ENCODE measurements at places on chromosomes 4 and X.

DNA sequence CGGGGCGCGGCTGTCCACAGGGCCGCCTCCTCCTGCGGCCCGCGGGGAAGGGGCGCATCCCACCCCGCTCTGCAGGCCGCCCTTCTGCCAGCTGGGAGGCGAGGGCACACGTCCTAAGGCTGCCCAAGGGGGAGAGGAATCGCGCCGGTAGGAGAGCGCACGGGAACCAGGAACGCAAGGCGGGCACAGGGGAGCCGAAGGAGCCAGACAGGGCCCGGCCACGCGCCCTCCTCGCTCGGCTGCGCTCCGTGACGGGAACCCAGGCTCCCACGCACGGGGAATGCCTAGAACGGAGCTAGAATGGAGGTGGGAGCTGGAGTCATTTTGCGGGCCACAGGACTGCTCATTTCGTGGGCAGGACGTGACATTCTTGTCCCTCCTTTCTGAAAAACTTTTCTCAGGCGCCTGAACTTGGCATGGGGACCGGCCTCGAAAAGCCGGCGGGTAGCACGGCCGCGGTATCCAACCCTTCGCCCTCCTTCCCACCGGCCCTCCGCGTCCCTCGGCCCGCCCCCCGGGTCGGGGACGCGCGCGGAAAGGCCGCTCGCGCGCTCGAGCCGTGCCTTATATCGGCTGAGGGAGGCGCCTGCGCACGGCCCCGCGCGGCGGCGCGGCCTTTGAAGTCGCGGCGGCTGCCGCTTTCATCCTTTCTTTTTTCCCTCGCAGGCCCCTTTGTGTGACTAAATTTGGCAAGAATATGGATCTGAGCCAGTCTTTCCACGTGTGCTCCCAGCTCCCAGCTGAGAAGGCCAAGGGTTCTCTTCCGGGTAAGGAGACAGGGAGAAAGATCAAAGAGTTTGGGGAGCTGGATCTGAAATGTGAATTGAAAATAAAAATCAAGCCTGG is 4.2 kb upstream of the LEF1 start:
- no peak for DNase-seq

- DNase-seq: no peak
These were observed 143.0 kb downstream of the RASL11B start for GRCh38 chr4:53005149-53005546.

DNA sequence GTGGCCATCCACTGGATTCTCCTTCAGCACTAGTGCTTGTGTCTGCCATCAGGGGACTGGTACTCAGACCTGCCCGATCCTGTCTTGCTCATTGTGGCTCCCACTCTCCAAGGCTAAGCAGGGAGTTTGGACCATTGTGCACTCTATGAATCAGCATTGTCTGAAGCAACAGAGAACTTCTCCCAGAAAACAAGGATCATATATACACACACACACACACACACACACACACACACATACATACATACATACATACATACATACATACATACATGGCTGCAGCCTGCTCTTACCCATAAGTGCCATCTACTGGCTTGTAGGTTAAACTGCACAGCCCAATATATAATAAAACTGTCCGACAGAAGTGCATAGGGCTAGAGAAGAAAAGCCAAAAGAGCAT is 345.3 kb upstream of the LCORL start:
- peak; percentile 13 for DNase-seq

- no peak for DNase-seq
These were observed 369.7 kb upstream of the DIAPH2 start for GRCh38 chrX:96314985-96315384.

- no peak for DNase-seq
These were observed 264.3 kb upstream of the AGTR2 start for GRCh38 chrX:115906276-115906675.

- DNase-seq: no peak
These were observed 180.6 kb upstream of the MAP3K15 start for GRCh38 chrX:19695884-19696283.

GRCh38 chrX:9072281-9072680 is 38.4 kb upstream of the FAM9B start:
- DNase-seq: no peak

DNA sequence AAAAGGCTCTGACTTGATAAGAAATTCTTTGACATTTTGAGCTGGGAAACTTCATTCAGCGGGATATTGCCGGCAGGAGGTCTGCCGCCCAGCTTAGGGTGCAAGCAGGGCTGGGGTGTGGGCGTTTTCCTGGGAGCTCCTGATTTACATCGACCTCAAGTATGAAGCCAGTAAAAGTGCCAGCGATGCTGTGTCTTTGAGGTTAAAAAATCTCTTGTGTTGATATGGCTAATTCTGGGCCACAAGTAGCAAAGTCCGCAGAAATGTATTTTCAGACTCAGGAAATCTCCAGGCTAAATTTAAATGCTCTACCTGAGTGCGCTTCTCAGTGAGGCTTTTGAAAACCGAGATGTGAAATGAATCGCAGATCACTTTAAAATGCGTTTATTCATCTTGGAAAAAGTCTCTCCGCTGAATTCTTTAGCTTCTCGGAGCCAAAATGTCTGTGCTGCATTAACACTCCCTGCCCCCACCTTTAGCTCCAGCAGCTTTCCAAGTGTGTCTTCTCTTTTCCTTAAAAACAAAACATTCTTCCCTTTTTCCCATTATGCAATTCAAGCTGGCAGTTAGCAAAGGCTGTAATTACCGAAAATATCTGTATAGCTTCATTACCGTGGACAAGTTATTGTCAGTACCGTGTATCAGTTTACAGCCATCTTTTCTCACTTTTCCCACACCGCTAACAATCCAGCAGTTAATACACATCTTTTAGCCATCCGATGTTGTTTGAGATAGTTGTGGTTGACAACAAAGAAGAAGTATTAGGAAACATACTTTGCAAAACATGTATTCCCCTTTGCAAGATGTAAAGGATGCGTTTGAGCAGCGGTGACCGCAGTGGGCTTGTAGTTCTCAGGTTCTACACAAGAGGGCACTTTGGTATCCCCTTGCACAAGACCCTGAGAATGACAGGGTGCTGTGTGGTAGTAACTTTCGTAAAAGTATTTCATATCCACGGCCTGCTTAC is 136.0 kb upstream of the STX18 start:
- DNase-seq: no peak

- DNase-seq: no peak
These were observed 6.8 kb downstream of the MAEA start for GRCh38 chr4:1296324-1297022.

GRCh38 chr4:84503495-84504437 is 4.7 kb upstream of the NKX6-1 start:
- peak; percentile 57 for DNase-seq

- no peak for DNase-seq
These were observed 150.2 kb downstream of the VEGFC start for GRCh38 chr4:176642472-176642871.

DNA sequence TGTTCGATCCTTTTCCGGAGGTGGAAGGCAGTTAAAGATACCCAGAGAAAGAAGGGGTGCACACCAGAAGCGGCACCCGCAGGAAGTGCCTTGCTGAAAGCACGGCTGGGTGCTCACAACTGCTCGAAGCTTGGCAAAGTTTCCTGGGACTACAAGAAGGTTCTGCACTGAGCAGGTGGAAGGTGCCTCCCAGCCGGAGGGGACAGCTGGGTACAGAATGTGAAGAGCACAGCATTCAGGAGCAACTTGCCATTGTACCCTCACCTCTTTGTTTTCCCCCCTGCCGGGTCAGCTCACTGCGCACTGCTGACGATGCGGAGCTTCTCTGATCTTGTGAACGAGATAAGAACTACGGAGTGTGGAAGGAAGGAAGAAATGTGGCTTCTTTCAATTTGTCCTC is 289.2 kb downstream of the FBXW7 start:
- no peak for DNase-seq

GRCh38 chrX:39309721-39310152 is 508.5 kb downstream of the MID1IP1 start:
- DNase-seq: no peak

- no peak for DNase-seq
These were observed 24.0 kb downstream of the TAB3 start for GRCh38 chrX:30865015-30865414.

DNA sequence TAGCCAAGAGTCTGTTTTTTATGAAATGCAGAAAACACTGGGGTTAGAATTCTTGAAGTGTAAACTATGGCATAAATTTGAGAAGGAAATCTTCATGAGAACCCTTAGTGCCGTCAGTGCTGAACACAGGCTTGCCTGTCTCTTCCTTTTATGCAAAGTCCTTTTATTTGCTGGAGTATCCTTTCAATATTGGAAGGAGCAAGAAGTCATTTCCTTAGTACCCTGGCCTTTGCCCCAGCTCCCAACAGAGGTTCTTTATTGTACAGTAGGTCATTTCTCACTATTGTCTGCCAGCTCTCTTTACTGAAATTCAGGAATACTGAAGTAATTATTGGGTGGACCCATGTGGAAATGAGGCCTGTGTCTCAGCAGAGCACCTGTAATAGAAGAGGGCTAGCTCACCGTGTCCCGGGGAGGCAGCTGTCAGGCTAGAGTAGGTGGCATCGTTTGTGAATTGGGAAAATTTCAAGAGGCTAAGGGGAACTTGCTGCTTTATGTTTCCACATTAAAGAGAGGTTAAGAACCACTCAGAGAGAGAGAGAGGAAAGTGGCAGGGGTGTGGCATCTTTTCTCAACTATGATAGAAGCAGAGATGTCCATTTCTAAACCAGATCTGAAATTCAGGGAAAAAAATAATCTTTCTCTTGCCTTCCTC is 8.7 kb downstream of the FHDC1 start:
- DNase-seq: no peak
